Activated CD4-positive, alpha-beta T cell treated with anti-CD3 and anti-CD28 coated beads for 36 hours (primary cell): ENCODE measurements at places on chromosomes 3 and 15. TPM values are rescaled to one million over a fixed set of nuclear protein-coding genes. Genes with fewer than 3 reads are reported as not detected.

- no peak for DNase-seq
Measured at GRCh38 chr15:98480844-98481243, 167.5 kb upstream of the IGF1R start.

DNA sequence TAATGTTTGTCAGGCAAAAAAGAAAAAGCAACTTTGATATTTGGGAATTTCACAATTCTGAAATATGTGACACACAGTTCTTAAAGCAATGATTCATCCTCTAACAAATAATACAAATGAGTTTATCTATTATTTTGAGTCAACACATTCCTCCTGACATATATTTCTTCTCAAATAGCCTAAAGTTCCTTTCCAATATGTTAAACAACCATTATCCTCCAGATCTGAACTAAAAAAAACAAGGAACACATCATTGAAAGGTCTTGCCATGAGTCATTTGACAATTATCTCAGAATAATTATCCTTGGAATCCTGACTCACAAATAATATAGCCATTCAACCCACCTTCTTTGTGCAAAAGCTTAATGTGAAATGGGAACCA is 208.7 kb upstream of the CDIN1 start:
- no peak for DNase-seq

- no peak for DNase-seq
Measured at GRCh38 chr15:100968050-100968966, 49.2 kb downstream of the LRRK1 start.

Gene AHSG
- total RNA-seq: not detected

- DNase-seq: peak; percentile 21
Measured at GRCh38 chr3:169663951-169664820, 674 bp upstream of the MECOM start.

Gene GDPGP1
- 5.6 TPM for total RNA-seq

Gene IVD
- 30.8 TPM for total RNA-seq

DNA sequence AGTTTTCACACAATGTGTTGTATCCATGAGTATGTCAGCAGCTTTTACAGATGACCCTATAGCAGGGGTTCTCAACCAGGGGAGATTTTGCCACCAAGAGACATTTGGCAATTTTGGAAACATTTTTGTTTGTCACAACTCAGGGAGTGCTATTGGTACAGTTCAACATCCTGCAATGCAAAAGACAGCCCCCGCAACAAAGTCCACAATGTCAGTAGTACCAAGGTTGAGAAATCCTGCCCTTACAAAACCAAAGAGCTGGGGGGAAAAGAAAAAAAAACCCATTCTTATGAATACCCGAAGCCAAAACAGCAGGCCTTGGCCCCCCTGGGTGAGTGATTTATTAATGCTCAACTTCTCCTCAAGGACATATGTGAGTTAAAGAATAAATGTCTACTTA is 99.1 kb downstream of the LARS2 start:
- no peak for DNase-seq

DNA sequence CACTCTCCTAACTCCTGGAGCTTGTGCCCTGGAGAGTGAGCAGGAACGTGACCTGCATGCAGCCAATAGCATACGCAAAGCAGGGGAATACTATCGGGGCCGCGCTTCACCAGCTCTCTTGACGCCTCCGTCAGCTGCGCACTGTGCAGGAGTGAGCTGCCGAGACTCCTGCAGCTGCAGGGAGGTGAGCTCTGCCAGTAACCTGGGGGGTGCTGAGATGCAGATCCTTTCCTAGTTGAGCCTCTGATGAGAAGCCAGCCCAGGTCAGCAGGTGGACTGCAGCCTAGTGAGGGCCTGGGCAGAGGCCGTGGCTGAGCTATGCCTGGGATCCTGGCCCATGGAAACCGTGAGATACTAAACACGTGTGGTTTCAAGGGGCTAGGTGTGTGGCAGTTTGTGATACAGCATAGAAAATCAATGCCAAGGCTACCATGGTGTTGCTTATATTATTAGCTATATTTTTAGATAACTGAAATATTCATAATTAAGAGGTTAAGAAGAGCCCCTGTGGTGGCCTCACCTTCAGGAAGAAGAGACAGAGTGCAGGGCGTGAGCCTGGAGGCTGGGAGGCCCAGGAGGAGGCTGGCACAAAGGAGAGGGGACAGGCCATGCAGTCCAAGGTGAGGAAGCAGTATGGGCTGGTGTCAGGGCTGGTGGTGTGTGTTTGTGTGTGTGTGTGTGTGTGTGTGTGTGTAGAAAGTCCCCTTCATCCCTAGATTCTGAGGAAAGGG is 5.9 kb upstream of the DNAJB8 start:
- DNase-seq: no peak
